ENCODE measurements at places on chromosomes 5 and 9.

- DNase-seq: no peak
These were observed 85.8 kb downstream of the MRPS27 start for GRCh38 chr5:72234265-72234700.

DNA sequence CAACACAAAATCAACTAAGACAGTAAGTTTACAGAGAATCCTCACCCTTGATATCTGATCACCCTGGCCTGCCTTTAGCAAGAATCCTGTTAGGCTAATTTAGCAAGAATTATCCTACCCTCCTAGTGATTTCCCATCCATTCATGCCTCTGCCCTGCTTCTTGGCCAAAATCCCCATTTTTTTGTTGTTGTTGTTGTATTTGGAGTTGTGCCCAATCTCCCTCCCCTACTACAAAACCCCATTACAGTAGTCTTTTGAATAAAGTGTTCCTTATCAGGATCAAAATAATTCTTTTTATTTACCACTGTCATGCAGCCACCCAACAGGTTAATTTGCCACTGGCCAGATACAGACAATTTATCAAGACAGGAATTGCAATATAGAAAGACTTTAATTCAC, 58.5 kb upstream of the CLINT1 start:
- no peak for DNase-seq

DNA sequence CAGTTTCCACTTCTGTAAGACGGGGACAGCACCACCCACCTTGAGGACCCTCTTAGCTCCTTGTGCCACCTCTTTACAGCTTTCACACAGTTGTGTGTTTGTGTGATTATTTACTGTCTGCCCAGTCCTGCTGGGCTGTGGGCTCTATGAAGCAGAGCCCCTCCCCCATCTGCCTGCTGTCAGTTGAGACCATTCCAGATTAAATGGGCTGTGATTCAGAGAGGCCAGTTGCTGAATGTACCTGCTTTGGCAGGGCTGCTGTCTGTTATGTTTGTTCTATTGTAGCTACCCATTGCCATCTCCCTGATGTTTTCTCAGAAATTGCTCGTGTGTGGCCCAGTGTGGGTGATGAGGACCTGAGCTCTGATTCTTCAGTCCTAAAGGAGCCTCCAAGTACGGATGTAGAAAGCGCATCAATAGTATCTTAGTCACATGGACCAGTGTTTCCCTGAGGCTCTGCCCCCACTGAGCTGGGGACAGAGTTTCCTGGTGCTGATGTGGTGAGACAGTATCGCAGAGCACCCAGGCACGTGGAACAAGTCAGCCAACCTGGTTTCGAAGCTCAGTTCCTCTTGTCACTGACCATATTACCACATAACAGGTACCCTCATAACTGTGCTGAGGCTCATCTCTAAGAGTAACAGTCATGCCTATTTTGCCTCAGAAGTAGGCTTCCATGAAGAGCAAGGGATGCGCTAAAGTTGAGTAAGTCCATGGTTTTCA, 3.7 kb downstream of the ANGPTL2 start:
- no peak for DNase-seq

DNA sequence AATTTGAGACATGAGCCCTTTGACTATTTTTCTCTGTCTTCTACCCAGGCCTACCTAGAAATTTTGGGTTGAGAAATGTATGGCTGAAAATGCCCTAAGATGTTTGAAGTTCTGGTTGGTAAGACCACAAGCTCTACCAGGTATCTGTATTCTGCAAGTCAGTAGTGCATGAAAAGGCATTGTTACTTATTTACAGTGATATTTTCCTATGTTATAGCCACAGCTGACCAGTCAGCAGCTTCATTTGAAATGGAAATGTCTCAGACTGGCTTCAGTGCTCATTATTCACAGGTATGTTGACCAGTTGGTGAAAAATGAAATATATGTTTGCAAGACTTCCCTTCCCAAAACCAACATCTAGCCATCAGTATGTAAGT, 91.9 kb upstream of the ITGA2 start:
- no peak for DNase-seq

DNA sequence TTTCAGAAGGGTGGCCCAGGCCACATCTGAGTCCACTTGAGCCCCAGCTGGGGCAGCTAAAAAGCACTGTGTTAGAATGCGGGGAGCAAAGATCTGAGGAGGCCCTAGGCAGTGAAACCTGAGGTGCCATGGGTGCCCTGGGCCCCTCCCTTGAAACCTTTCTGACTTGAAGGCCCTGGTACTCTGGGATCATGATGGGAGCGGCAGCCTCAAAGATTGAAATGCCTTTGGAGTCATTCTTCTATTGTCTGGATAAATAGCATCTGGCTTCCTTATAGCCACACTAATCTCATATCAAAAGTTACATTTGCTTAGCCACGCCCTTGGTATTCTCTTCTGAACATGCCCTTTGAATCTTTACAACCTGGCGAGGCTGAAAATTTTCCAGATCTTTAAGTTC, 7.7 kb upstream of the SEMA5A start:
- no peak for DNase-seq

DNA sequence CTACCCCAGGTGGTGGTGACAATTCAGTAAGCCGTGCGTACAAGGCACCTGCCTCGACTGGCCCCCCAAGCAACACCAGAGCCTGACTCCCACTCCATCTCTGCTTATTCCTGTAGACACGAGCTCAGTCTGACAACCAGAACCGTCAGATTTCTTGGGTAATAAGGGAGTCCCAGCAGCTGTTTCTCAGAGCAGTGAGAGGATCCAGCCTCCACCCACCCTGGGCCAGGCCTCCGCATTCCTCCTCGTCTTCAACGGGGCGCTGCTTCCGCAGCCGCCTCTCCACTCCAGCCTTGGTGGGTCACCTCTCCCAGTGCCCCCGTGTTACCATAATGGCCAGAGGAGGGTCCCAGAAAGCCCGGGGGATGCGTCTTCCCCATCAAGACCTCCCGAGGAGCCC, 27.7 kb upstream of the GFPT2 start:
- DNase-seq: no peak

- no peak for DNase-seq
These were observed 670 bp upstream of the KIF2A start for GRCh38 chr5:62305358-62305714.

DNA sequence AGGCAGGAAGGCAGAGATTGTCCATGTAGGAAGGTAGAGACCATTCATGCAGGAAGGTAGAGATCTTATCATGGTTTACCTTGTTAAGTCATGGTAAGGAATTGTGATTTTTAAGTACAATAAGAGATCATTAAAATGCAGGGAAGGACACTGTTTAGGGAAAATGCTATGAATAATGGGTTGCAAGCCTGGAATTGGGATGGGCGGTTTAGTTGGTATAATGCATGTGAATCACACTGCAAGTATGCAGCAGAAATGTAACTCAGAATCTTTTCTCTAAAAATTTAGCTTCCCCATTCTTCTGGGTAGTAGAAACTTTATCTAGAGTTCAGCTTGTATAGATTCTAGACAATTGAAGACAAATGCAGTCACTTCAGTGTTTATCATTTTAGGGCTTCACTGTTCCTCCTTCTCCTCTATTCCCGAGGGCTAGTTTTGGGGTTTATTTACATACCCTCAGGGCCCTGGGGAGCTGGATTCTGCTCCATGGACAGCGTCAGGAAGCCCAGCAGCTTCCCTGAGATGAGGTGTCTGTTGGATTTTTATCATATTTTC, 212.0 kb downstream of the SREK1 start:
- DNase-seq: no peak

DNA sequence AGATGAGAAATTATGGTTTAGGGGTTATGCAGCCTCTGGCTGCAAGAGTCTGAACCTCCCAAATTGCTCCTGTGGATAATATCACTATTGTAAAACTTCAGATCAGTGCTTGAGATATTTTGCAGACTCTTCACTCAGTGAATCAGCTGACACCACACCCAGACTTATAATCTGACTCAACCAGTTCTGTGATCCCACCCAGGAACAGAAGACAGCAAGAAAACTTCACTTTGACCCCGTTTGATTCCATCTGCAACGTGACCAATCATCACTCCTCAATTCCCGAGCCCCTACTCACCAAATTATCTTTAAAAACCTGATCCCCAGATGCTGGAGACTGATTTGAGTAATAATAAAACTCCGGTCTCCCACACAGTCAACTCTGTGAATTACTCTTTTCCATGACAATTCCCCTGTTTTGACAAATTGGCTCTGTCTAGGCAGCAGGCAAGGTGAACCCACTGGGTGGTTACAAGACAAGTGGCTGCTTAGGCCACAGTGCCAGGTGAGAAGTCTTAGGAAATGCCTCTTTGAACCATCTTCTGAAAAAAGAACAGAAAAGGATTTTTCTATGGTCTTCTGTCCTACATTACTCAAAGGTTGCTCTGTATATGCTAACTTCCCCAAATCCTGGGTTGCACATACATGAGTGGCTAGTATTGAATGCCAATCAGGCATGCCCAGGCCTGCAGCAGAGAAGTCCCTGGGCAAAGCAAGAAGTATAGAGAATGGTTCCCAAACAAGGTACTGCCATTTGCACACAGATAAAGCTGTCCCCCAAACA, 588.0 kb downstream of the PRELID2 start:
- DNase-seq: no peak

DNA sequence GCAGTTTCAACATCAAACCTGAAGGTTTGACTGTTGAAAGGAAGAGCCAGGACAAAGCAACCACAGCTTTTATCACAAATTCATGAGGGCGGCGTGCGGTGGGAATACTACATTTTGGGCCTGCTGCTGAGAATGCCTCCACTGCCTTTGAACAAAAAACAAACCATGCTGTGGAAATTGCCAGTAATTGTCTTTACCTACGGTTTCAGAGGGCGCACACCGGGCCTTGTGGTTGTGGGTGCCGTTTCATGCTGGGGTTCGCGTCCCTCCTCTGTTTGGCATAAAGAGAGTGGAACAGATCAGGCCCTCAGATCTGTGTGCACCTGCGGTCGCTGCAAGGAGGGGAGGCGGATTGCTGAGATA, 27.6 kb upstream of the TCF7 start:
- no peak for DNase-seq

DNA sequence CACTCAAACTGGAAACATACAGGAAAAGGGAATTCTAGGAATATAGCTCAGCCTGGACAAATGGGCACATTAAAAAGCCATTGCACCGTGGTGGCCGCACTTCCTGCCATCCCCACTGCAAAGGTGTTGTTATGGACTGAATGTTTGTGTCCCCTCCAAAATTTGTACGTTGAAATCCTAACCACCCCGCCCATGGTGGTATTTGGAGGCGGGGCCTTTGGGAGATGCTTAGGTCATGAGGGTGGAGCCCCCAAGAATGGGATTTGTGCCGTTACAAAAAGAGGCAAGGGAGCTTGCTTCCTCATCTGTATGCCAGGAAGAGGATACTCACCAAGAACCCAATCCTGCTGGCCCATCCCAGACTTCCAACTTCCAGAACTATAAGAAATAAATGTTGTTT, 1.1 kb upstream of the CMBL start:
- no peak for DNase-seq

- DNase-seq: peak; percentile 19
These were observed 528.0 kb upstream of the SEMA6A start for GRCh38 chr5:117102591-117102990.

DNA sequence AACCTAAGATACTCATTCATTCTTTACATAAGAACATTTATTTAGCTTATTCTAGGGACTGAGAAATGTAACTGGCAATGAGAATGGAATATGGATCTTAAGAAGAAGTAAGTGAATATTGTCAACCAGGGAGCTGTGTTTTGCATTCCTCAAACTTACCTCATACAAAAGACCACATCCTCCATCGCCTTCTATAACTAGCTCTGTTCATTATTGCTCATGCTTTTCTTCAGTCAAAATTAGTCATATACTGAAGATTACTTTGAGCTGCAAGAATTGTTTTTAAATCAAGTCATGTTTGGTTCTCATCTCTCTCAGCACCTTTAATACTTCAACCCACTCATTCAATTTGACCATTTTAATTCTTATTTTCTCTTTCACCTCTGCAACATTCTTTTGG, 140.3 kb upstream of the RASA1 start:
- DNase-seq: no peak

DNA sequence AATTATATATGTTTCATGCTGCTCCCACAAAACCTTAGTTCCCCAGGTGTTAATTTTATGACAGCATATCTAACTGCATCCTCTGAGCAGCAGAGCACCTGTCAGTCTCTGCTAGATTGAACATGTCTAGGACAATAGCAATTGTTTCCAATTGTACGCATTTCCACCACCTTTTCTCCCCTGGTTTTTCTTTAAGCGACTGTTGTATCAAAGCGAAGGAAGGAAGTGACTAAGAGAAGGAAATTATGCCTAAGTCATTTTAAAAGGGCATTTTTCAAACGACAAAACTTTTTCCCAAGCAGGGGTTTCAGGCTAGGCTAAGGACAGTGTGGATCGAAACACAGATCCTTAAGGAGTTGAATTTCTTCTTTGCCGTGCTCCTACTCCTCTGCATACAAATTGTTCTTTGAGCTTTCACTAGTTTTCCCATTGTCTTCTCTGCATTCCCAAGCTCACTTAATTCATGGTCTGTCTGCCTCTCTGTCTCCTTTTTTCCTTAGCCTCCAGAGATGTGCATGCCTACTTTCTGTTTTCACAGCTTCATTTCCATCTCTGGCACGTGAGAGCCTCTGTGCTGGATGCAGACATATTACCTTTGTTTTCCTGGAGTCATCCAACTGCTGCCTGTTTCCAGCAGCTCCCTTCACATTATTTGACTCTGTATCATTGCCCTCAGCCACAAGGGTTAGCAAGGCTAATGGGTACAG, 39.4 kb upstream of the STARD4 start:
- no peak for DNase-seq

- no peak for DNase-seq
These were observed 217.6 kb downstream of the TMEM167A start for GRCh38 chr5:82859451-82860140.

- DNase-seq: no peak
These were observed 125.2 kb downstream of the EDIL3 start for GRCh38 chr5:84259283-84260045.

DNA sequence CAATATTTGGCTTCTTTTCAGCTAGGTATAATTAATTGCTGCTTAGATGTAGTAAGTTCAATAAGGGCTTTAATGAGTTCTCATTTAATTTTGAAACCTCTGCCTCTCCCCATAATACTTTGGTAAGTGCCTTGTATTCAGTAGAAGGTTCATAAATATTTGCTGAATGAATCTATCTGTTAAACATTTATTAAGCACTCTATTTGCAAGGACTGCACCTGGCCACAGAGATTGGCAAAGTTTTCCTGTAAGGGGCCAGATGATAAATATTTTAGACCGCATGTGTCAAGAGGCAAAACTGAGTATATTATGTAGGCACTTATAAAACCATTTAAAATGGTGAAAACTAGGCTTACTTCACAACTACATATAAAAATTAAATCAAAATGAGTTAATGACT, 19.0 kb upstream of the GNA14 start:
- no peak for DNase-seq

GRCh38 chr5:108629779-108630528, 117.7 kb upstream of the FER start:
- DNase-seq: no peak

DNA sequence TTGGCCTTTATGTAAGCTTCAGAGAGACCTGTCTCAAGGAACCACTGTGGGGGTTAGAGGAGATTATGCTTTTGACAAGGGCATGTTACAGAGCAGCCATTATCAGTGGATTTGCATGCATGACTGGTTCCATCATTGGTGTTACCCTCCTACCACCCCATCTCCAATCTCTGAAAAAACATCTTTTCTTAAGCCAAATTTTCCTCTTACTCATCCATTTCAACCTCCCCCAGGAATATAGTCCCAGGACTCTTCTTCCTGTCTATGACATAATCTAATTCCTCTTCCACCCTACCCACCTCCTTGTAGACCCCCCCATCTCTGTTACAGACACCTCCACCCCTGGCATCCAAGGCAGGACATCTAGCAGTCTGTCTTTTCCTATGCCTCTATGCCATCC, 33.1 kb upstream of the ADRB2 start:
- DNase-seq: no peak
